ENCODE measurements at places on chromosomes 16 and 17.

DNA sequence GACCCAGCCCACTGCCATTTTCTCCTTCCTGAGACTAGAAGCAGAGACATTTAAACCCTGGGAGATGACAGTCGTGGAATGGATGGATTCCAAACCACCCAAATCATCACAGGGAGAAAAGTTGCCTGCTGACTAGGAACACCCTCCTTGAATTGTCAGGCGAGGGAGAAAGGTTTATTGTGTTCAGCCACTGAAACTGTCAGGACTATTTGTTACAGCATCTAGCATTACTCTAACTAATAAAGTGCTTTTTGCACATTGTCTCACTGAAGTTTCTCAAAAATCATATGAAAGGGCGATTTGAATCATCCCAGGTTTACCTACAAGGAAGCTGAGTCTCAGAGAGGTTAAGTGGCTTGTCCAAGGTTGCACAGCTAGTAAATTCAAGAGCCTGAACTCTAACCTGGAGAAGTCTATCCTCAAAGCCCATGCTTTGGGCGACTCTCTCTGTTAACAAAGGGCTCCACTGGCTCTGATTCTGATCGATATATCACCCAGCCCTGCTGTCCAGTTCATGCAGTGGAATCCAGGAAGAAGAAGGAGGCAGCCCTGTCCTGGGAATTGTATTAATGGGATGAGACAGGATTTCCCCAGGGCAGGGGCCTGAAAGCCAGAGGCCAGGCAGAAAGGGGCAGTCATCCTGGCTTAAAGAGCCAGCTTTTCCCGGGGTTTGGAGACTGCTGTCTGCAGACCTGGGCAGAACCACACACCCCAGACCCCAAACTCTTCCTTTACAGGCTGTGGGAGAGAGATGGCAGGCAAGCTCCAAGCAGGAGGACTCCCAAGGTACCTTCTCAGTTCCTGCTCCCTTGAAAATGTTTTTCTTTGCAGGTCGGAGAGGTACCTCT lies 37.5 kb downstream of the IRX3 start:
- no peak for DNase-seq

DNA sequence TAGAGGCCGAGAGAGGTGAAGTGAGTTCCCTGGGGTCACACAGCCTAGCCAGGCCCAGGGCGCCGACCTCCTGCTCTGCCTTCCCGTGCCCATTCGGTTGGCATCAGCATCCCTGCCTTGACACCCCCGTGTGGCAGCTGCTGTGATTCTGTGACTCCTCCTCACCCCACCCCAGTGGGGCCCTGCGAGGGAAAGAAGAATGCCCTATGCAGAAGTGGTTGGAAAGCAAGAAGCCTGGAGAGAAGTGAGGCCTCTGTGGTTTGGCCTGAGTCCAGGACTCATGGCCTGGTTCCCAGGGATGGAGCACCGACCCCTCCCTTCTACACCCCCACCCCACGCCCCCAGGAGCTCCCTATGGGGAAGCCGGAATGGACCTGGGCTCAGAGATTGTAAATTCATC lies 296.2 kb downstream of the SEC14L1 start:
- DNase-seq: no peak

DNA sequence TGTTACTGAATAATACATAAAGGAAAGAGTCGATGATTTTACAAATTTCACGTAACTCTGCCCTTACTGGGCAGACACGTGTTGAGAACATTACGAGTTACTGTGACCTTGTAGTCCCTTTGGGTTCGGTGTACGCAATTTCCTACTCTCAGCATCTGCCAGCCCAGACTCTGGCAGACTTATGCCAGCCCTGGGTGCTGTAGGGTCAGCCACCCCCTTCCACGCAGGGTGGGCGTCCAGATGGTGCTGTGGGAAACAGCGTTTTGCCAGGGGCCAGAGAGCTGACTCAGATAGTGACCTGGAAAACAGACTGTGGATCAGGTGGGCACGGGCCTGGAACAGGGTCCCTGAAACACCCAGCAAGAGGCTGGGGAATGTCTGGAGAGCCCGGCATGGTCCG lies 148.9 kb downstream of the RPTOR start:
- DNase-seq: no peak

- no peak for DNase-seq
Observed at GRCh38 chr16:66522816-66523590, 26.9 kb downstream of the TK2 start.

GRCh38 chr17:76866774-76867577 lies 1.2 kb upstream of the MGAT5B start:
- no peak for DNase-seq

DNA sequence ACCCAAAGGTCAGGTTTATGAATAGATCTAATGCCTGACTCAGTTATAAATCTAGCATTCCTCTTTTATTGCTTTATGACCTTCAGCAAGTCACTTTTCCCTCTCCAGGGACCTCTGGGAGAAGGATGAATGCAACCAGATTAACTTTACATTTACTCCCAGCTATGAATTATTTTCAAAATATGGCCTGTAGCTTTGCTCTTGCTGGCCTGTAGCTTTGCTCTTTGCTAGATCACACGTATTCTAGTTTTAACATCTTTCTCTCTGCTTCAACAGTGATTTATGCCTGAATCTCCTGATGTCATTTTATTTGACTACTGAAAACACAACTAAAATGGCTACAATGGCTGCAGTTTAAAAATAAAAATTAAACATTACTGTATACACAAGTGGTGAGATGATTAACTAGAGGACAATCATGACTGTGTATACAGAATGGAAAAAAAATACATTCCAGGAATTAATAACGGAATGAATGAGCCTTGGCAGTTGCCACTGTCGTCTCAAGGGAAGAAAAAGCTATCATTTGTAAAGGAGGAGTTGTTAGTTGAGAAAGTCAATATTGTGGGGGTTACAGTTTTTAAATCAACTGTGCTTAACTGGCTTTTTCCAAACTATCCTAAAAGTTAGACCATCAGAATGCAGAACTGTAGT lies 434.5 kb upstream of the GOT2 start:
- DNase-seq: no peak

DNA sequence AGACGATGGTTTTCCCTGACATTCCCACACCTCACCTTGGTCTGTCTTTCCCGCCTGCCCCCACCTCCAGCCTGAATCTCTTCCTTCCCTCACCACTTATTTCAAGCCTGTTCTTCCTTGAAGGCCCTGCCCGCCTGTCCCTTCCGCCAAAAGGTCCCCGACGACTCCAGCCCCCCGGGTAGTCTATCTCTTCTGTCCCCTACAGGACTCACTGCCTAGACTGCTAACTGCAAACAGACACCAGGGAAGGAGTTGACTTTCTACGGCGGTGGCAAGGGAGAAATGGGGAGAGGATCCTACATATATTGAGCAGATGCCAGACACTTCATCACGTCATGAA lies 53.7 kb downstream of the NT5M start:
- DNase-seq: no peak

GRCh38 chr16:24845726-24846547 lies at the start of gene SLC5A11:
SLC5A11 (plus strand) TSS chr16:24845963; CDS start chr16:24858644, 12,681 bp downstream.
- DNase-seq: no peak

DNA sequence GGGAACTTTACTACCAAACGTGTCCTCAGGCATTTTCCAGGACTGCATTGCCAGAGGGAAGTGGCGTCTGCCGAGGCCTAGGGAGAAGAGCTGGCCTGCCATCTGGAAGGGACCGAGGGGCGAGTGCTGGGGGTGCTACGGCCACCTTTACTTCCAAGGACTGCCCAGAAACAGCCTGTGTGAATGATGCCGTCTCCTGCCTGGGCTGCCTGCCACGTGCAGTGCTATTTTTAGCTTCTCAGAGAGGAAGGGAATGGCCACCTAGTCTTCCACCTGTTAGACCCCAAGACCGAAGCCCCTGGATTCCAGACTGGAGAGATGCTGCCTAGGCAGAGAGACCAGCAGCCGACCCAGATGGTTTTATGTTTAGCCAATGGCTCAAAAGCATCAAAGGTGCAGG lies 57.2 kb downstream of the VAC14 start:
- no peak for DNase-seq

DNA sequence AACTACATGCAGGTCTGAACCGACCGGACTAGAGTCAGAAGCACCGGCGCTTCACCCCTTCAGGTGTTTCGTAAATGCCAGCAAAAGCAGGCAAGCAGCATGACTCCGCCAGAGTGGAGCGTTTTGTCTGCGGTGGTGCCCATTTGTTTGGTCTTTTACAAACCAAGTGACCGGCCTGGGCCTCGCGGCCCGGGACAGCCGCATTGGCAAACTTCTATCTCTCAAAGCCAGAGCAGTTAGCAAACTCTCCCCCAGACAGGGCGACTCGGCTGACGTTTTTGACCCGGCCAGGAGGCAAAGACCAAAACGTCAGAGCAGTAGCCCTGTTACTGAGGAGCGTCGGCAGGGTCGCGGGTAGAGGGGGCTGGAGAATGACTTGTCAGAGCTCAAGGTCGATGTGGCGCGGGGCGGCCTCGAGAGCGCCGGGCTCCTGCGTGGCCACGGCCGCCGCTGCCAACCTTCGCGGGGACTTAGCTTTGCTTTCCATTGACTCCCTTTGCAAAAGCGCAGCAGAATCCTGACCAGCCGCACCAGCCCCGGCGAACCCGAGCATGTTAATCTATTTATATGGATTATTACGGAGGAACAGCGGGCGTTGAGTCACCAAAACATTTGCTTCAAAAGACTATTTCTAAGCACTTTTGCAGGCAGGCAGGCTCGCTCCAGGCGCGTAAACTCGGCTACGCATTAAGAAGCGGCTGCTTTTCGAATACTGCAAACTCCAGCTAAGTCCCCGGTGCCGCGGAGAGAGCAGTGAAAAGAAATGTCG lies 763 bp upstream of the SOX9 start:
- no peak for DNase-seq

DNA sequence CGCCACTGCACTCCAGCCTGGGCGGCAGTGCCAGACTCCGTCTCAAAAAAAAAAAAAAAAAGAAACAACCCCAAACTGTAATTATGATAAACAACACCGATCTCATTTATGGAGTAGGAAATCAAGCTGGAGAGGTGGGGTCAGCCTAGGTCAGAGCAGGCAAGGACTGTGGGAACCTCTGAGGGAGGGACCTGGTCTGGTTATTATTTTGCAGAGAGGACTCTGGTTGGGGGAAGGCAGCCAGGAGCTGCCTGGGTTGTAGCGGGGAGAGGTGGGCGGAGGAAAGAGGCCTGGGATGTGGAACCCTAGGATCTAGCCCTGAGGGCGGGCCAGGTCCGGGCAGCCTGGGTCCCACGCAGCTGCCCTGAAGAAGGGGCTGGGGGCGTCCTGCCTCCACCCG lies 10.9 kb upstream of the HS3ST6 start:
- no peak for DNase-seq

DNA sequence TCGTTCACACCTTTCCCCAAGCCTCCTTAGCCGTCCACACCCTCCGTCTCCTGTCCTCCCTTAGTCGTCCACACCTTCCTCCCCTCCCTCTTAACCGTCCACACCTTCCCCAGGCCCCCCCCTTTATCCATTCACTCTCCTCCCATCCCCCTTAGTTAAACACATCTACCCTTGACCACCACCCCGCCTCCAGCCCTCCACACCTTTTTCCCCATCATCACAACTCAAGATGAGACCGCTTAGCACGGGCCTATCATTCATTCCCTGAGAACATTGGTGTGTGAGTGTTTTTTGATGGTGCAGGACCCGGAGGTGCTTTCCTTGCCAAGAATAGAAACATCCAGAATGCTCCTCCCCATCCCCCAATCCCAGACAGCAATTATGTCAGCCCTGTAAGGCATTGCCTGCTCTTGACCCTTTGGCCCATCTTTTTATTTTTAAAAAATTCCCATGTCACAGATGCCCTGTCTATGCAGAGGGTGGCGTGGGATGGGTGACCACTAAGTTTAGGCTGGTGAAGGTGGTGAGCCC lies 1.4 kb downstream of the TENT4B start:
- DNase-seq: no peak

- DNase-seq: no peak
Observed at GRCh38 chr17:14605267-14605599, 304.4 kb downstream of the HS3ST3B1 start.

DNA sequence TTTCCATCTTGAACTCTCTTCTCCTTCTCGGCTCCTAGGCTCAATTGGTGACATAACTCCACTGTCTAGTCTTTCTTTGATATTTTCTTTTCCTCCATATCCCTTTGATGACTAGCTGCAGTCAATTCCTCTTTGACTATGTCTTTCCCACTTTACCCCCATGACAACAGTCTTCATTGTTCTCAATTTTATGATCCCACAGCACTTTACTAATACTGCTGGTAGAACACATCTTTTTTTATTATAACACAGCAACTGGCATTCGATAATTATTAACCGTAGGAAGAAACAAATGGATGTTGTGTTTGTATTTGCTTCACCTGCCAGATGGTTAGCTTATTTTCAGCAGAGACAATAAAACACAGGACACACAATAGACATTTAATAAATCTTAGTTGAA lies 1.3 kb downstream of the KRTAP3-3 start:
- no peak for DNase-seq

- DNase-seq: no peak
Observed at GRCh38 chr17:59766491-59766890, 59.0 kb downstream of the VMP1 start.

DNA sequence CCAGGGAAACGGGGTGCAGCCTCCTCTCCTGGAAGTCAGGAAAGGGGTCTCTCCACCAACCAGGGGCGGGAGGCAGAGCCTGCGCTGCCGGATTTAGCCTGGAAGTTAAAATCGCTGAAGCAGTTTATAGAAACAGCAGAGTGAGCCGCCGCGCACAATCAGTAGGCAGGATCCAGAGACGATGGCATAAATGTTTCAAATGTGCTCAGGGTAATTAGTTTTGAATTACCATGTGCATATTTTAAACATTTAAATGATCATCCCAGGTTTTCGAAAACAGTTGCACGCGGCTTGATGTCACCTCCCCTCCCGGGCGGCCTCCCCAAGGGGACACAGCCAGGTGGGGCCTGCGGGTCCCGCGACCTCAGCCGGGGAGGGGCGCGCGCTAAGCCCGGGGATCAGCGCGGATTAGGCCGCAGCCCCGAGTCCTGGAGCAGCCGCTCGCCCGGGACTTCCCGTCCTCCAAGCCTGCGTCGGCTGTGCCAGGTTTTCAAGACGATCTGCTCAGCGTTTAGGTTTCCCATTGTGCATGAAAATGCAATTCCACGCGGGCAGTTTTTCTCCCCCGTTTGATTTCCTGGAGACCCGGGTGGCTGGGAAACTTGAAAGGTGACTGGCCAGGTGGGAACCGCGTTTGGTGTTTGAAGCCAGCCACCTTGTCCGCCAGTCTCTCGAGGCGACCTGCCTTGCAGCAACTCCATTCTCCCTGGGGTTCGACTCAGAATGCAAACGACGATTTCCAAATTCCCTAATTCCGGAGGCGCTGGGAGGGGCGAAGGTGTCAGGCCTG lies 78.3 kb downstream of the RPA1 start:
- no peak for DNase-seq

GRCh38 chr17:74599023-74599399 lies 6.9 kb upstream of the CD300LD start:
- DNase-seq: no peak

GRCh38 chr17:4005296-4006164 lies 41.3 kb upstream of the ATP2A3 start:
- no peak for DNase-seq

GRCh38 chr17:77472468-77473310 lies 331.9 kb downstream of the SEC14L1 start:
- no peak for DNase-seq

DNA sequence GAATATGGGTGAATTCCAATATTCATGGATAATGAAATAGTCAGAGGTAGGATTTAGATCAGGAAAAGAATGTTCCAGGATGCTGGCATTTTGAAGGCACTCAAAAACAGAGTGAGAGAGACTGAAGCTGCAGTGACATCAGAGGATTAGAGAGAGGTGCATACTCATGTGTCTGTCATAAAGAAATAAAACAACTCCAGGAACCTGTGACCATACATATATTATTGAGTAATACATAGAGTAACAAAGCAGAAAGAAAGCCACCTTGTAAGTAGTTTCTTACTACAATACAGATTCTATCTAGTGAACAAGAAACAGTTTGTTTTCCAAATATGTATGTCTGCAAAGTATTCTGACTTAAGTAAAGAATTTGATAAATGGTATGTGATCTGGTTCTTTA lies 62.3 kb upstream of the PHOSPHO1 start:
- DNase-seq: no peak
